ENCODE measurements at places on chromosomes 16 and 17.

DNA sequence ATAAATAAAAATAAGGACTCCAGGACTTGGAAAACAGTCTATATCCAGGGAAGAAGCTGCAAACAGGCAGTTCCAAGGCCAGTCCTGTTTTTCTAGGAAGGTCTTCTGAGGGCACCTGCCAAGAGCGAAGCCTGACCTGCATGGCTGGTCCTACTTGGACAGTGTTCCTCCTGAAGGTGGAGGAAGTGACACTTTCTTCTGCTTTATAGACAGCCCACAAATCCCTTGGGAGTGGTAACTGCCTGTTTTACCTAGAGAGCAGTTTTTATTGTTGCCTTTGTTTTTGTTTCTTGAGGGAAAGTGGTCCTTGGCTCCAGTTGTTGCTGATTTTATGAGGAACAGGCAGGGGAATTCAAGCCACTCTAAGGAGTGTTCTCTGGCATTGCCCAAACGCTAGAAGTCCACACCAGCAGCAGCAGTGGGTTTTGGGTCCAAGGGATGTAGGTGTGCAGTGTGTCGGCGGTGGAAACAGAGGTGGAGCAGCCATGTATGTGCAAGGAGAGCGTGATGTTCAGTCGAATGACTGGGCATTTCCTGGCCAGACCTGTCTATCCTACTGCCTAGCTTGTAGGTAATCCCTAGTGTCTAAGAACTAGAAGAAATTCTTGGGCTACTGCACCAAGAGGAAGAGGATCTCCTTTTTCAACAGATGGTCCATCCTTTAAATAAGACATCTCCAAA lies 35.3 kb downstream of the LDHD start:
- DNase-seq, result no peak

DNA sequence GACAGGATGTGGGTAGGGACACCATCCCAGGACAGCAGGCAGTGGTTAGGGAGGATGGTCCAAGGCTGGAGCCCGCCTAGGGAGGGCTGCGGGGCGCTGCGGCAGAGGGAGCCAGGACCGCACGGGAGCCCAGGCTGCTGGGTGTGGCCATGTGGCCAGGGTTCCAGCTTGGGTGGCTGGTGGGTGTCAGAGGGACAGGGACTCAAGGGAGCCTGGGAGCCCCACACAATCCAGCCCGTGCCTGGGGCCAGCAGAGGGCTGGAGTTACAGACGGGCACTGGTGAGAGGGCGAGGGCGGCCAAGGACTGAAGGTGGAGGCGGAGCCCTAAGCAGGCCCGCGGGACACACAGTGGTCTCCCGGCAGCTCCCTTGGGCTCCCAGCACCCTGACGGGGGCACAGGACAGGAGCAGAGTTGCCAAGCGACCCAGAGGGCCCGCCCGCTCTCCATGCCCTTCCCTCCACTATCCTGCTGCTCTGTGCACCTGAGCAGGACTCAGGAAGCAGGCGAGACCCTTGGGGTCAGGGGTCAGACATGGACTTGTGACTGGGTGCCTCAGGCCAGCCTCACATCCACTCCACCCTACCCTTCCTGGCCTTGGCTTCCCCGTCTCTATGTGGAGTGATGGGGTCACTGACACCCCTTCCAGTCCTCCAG lies 7.1 kb downstream of the MRPL28 start:
- DNase-seq, result no peak

- no peak for DNase-seq
Observed at GRCh38 chr16:23807028-23807427, 28.8 kb upstream of the PRKCB start.

- no peak for DNase-seq
Observed at GRCh38 chr17:76598004-76598439, 12.4 kb upstream of the ST6GALNAC2 start.

DNA sequence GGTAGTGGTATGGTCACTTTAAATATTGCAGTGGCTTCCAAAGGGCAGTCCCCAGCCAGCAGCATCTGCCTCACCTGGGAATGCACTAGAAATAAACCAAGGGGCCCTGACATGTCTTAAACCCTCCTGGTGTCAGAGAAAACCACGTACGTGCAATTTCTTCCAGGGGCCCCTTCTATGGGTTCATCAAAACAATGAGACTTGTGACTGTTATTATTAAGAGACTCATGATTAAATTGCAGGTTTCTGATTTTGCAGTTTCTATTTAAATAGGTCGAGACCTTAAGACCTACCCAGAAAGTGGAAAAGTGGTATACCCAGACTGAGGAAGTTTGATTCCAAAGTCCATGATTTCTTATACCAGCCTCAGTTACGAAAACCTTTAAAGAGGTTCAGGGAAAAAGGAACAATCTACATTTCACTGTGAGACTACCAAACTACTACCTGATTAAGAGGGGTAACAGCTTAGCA lies 746 bp upstream of the POLG2 start:
- DNase-seq, result no peak

DNA sequence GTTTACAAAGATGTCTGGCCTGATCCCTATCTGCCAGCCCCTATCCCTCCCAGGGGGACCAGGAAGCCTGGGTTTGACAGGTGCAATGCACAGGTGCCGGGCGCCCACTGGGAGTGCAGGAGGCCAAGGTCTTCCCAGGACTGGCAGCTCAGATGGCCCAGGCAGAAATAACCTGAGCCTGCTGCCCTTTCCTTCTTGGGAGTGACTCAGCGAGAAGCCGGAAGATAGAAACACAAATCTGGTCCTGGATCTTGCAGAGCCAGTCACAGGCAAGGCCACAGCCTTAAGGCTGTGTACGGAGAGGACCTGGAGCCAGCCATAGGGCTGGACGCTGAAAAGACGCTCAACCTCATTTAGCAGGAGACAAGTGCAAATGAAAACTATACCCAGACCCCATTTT lies 27.7 kb downstream of the GPR142 start:
- no peak for DNase-seq

DNA sequence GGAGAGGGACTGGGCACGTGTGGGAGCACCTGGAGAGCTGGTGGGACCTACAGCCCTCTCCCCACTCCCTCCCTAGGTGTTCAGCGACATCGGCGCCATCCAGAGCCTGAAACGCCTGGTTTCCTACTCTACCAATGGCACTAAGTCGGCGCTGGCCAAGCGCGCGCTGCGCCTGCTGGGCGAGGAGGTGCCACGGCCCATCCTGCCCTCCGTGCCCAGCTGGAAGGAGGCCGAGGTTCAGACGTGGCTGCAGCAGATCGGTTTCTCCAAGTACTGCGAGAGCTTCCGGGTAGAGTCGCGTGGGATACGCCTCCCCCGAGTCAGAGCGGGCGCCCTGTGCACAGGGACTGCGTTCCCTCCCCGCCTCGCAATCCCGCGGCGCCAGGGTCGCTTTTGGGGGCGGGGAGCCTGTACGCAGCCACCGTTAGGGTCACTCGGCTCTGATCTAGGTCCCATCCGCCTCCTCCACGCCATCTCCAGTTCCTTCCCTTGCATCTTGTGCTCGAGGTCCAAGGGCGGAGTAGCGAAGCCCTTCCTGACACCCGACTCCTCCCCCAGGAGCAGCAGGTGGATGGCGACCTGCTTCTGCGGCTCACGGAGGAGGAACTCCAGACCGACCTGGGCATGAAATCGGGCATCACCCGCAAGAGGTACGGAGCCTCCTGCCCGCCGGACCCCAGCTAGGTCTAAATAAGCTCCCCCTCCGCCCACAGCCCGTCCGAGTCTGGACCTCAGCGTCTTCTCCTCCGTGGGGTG lies 13.0 kb downstream of the SARM1 start:
- peak; percentile 75 for DNase-seq

DNA sequence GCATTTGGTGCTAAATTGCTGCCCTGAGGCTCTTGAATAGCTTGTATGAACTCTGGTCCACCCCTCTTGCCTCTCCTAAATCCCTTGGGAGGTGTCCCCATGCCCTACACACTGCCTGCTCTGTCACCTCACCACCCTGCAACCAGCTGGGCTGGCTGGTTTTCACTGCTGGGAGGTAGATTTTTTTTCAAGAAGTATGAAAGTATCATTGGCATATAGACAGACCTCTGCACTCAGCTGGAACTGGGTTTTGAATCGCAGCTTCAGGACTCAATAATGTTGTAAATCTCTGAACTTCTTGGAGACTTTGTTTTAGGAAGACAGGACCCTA lies 184.9 kb downstream of the MSI2 start:
- DNase-seq, result no peak

GRCh38 chr16:12583237-12583897 lies 220.3 kb downstream of the CPPED1 start:
- no peak for DNase-seq

DNA sequence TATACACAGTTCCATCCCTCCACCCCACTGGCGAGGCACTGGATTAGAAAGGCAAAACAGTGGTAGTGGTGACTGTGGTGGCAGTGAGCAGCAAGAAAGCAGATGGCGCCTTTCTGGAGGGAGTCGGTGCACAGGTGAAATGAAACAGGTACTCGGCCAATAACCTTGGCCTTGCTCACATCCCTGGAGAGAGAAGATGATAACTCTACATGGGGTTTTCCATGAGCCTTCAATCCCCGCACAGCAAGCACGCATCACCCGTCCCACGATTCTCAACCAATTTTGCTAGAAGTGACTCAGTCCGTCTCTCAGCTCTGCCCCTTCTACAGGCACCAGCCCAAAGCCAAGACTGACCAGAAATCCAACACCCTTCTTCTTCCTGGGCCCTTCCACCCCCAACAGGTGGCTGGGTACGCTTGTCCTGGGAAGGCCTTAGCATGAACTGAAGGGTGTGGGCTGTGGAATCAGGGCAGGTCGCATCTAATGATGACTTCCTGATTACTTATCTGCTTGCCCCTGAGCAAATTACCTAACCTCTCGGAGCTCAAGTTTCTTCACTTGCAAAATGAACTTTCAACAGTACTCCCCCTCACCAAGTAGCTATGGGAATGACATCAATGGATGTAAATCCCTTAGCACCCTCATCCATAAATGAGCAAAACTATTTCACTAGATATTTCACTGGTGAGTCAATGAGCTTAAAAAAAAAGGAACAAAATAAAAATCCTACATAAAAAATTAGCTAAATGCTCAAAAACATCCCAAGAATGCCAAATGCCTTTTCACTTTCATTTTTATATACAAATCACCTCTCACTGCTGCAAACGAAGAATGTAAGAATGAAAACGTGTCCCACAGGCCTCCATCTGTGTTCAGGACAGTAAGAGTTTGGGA lies 18.0 kb downstream of the XPO6 start:
- DNase-seq, result no peak

- no peak for DNase-seq
Observed at GRCh38 chr17:53463363-53463762, 359.4 kb upstream of the KIF2B start.

- no peak for DNase-seq
Observed at GRCh38 chr16:4882000-4882632, 34.8 kb downstream of the UBN1 start.

DNA sequence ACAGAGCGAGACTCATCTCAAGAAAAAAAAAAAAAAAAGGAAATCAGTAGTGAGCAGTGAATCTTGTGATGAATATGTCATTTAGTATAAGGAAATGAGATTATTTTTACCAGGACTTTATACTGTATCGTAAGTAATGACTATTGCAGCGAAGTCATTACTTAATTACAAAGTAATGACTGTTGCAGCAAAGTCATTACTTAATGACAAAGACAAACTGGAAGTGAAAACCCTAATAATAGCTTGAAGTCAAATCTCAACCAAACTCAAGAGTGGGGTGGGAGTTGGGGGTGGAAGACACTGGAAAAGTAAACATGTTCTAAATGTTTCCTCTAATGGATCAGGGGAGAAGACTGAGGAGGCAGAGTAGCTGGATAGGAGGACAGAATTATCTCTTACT lies 76.5 kb downstream of the ARHGAP44 start:
- DNase-seq, result no peak

DNA sequence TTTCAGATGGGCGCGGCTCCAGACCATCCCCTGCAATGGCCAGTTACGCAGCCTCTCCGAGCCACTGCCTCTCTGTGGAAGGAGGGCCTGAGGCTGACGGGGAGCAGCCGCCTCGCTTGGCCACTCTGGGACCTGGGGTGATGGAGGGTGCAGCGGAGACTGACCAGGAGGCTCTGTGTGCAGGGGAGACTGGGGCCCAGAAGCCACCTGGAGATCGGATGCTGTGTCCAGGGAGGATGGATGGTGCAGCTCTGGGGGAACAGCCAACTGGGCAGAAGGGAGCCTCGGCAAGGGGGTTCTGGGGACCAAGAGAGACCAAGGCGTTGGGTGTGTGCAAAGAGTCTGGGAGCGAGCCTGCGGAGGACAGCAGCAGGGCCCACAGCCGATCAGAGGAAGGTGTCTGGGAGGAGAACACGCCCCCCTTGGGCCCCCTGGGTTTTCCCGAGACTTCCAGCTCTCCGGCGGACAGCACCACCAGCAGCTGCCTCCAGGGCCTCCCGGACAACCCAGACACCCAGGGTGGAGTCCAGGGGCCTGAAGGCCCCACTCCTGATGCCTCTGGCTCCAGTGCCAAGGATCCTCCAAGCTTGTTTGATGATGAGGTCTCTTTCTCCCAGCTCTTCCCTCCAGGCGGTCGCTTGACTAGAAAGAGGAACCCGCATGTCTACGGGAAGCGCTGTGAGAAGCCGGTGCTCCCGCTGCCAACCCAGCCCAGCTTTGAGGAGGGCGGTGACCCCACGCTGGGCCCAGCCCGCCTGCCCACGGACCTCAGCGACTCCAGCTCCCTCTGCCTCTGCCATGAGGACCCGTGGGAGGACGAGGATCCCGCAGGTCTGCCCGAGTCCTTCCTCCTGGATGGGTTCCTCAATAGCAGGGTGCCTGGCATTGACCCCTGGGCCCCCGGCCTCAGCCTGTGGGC lies 17.4 kb upstream of the ZFPM1 start:
- no peak for DNase-seq

DNA sequence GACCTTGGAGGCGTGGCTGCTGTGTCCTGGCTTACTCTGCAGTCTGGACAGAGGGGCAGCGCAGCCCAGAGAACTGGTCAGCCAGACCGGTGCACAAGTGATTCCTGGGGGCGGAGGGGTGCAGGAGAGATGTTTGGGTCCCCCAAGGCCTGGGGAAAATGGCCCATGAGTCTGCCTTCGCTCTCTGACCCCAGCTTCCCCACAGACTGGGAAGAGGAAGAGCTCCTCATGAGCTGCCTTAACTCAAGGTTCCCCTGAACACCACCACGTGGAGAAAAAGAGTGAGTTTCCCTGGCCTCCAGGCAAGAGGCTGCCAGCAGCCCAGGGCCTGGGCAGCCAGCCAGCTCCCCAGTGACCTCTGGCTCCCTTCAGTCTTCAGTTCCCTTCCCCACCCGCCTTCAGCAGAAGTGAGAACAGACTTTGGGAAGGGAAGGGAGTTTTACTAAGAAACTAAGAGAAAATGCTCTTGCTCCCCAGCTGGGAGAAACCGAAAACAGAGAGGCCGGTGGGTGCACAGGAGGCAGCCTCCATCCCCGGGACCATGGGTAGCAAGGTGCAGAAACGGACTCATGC lies 2.0 kb upstream of the C17orf99 start:
- DNase-seq, result no peak

- no peak for DNase-seq
Observed at GRCh38 chr16:71354156-71354555, 4.4 kb upstream of the CALB2 start.
